NCI-H2081 (cell line): ENCODE measurements at places on chromosomes 3 and 15.

DNA sequence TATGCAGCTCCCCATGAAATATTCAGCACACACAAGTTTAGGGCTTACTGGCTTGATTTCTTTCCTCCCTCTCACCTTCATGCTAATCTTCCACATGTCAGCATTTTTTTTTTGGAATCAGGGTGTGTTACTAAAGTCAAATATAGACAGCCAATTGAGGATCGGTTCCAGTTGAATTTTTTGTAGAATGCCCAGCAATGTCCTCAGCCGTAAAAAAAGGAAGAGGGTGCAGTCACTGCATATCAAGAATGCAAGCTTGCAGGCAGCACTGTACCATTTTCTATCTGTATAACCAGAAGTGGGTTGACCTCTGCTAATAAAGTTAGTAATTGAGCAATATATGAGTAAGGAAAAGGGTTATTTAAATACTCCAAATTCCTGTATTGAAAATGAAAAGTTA lies 51.4 kb upstream of the CHMP2B start:
- DNase-seq: no peak

DNA sequence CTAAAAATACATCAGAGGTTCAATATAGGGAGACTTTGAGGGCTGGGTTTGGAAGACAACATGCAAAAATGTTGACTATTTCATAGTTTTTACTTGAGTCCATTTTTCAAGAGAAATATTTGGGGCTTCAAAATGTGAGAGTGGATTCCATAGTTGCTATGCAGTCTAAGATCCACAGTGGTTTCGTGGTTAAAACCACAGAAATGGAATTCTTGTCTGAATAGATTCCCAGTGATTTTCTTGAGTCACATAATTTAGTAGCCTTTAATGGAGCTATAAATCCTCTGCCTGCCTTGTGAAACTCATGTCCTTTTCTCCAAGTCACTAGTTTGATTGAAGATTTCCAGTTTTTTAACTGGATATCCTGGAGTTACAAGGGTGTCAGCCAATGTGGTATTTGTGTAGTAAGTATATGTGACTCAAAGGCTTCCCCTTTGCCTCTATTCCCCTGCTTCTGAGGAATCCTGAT lies 94.7 kb upstream of the RBMS3 start:
- DNase-seq: no peak

- no peak for DNase-seq
These were observed 298.8 kb upstream of the UMPS start for GRCh38 chr3:124431331-124431994.

- peak; percentile 22 for DNase-seq
These were observed 65.6 kb downstream of the SLCO3A1 start for GRCh38 chr15:91919014-91919534.

DNA sequence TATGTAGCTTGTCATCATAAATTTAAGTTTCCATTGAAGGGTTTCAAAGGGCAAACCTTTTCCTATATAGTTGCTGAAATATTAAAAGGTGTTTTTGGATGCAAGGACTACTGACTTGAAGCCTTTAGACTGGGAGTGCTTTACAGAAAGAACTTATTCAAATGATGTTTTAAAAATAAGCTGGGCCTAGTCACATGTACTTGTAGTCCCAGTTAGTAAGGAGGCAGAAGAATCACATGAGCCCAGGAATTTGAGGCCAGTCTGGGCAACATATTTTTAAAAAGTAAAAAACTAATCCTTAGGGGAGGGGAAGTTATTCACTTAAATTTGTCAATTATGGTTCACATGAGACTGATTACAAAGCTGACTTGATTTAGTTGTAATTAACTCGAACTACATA lies 65.0 kb downstream of the SMARCC1 start:
- DNase-seq: no peak

DNA sequence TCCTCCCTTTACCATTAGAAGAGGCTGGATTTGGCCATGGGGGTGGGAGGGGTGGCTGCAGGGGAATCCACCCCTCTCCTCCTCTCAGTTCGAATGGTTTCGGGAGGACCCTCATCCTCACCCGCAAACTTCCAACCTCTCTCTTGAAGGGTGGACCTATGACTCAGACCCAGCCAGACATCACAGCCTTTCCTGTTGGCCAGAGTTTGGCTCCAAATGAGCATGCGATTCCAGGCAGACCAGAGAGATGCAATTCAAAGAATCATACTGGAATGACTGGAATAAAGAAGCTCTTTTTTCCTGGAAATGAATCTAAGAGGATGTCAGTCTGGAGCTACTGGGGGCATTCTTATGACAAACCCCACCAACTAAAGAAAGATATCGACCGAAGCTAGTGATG lies 516.7 kb upstream of the MDFIC2 start:
- DNase-seq: no peak

DNA sequence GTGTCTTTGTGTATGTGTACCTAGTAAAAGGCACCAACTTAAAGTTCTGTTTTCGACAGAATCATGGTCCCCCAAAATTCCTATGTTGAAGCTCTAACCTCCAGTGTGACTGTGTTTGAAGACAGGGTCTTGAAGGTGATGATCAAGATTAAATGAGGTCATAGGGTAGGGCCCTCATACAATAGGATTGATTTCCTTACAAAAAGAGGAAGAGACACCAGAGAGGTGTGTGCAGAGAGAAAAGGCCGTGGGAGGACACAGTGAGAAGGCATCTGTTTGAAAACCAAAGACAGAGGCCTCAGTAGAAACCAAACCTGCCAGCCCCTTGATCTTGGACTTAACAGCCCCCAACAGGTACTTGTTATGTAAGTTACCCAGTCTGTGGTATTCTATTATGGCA lies 52.0 kb upstream of the CORO2B start:
- DNase-seq: no peak

- DNase-seq: no peak
These were observed 25.2 kb downstream of the TMEM202 start for GRCh38 chr15:72423256-72423655.

DNA sequence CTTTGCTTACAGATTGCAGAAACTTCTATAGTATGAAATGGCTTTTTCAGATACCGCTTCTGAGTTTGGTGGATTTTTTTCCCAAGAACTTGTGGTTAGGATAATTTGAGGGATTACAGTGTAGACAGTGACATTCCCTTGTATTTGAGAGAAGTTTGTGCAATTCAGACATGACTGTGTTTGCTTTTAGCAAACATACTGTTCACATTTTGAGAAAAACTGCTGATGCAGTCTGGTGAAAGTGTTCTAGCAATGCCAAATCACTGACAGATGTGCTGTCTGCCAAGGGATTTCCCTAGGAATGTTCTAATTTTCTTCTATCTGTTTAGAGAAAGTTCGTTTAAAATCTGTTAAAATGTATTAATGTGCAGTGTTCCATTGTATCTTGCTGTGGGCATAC lies 652.6 kb downstream of the FHIT start:
- no peak for DNase-seq

- peak; percentile 50 for DNase-seq
These were observed 87.6 kb downstream of the NR2F2 start for GRCh38 chr15:96418146-96418545.

DNA sequence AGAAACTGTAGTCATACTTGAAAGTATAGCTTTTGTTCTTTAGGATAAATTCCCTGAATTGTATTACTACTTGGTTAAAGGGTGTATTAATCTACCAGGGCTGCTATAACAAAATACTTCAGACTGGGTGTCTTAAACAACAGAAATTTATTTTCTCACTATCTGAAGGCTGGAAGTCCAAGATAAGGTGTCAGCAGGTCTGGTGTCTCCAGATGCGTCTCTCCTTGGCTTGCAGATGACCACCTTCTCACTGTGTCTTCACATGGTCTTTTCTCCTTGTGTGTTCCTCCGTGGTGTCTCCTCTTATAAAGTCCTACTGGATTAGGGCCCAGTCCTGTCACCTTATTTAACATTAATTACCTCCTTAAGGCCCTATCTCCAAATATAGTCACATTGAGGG lies 33.7 kb downstream of the MED12L start:
- DNase-seq: no peak

- no peak for DNase-seq
These were observed 75.0 kb downstream of the HCN4 start for GRCh38 chr15:73293773-73294172.

DNA sequence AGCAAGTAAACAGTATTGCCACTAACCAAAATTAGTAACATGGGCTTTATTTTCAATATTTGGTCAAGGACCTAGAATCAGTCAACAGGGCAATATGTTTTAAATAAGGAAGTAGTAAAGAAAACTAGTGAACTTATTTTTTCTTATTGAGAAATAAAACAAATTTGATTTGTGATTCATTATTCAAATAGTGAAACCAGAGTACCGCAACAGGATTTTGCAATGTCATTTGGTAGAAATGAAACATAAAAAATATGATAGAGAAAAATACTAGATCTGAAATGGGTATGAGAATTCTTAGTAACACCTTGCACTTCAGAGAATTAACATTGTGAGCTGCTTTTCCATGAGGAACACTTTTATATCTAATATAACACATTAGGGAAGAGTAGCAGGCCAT lies 291.8 kb upstream of the GBE1 start:
- DNase-seq: no peak

DNA sequence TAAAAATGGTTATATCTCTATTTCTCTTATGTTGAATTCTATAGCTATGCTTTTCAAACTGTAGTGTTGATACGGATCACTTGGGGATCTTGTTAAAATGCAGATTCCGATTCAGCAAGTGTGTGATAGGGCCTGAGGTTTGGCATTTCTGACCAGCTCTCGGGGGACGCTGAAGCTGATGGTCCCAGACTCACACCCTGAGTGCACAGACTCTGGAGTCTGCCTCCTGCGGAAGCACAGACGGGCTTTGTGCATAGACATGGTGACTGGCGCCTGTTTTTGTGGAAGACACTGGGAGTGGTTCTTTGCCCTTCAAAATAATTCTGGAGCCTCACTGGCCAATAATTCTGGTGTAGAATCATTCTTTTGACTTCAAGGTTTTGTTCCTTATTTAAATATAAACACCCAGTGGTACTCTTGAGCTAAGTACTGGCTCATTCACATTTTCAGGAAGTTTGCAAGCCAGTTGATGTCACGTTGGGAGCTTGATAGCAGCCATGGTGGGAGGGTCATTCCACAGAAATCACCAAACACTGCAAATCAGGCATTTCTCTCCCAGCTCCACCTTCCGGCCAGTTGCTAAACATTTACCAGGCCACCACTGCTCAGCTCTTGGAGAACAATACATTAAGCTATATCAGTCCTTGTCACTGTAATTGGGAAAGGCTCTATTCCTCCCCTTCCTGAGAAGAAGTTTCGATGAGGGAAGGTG lies 19.2 kb downstream of the CLDN11 start:
- no peak for DNase-seq

DNA sequence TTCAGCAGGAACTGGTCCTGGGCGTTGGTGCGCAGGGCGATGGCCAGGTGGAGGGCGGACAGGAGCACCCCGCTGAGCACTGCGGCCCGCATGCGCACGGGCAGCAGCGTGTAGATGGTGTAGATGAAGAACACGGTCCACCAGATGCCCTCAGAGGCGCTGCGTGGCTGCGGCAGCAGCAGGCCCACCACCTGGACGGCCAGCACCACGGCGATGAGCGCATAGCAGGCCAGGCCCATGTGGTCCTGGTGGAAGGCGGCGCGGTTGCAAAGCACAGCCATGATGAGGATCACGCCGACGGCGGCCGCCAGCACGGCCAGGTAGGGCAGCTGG lies 1.5 kb downstream of the ADCY5 start:
- DNase-seq: no peak

DNA sequence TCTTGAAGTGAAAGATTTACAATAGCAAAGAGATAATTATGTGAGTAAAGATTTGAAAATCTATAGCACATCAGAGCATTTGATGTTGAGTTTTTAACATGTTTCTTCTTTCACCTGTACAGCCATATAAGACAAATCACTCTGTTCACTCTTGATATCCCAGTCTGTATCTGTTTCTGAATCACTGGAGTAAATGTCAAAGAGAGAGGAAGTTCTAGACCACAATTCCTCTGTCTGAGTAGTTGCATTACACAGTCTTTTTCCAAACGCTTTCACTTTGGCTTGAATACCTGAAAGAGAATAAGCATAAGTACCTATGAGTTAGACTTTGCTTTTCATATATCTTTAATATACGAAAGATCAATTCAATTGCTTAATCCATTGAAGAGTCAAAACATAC lies 9.9 kb downstream of the THAP10 start:
- no peak for DNase-seq

GRCh38 chr15:93940226-93940625 lies 291.1 kb upstream of the MCTP2 start:
- DNase-seq: no peak

GRCh38 chr3:138317687-138318086 lies 12.0 kb downstream of the NME9 start:
- no peak for DNase-seq

DNA sequence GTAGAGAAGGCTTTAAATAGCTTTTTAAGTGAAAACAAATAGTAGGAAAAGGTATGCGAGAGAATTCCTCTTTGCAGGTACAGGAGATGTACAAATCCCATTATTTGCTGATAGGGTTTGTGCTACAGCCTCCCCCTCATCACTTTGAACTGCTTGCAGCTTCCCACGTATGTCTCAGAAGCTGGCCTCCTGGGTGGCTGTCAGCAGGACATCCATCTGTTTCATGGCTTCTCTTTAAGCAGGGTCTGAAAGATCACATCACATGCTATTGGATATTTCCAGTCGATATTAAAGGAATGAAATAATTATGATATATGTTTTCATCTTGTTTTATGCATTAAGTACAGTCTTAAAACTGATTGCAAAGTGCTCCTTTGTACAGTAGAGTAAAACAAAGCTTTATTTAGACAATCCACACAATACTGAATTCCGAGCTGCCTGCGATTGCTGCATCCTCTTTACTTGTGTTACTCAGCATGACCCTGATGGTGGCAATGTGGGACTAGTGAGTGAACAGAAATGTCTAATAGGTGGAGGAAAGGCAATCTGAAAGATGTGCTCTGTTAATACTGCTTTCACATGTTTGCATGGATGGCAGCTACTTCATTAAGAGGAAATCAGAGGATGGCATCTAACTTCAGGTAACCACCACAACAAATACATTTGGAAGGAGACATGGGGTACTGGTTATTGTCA lies 930.6 kb upstream of the SEMA6D start:
- DNase-seq: peak; percentile 1

DNA sequence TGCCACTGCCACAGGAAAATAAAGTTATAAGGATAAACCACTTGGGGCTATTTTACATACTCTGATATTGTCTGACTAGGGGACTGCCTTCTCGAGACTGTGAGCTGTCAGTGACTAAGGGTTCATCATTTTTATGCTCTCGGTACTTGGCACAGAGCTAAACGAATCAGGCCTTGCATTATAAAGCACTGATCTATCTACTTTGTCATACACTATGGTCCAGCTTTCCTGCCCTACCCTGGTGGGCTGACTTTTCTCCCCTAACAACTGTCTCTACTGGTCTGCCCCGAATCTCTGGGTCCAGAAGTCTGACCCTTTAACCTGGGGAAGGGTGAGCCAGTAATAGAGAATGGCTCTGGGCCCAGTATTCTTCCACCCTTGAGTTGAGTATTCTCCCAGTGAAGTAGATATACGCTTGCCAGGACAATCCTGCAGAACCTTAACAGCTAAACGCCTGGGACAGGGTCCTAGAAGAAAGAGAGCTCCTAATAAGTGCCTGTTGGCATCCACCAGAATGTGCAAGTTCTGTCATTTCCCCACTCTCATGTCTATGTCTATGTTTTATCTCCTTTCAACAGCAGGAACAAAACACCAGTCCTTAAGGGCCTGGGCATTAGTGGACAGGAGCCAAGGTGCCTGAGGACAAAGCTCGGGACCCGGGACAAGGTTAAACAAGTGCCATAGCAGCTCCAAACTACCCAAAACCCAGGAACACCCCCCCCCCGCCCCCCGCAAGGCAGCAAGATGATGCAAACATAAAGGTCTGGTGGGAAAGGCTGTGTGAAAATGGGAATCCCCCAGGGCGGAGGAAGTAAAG lies 1.2 kb downstream of the LARP6 start:
- no peak for DNase-seq
